Dorsolateral prefrontal cortex (tissue), 122 donors: ENCODE measurements at places on chromosomes 3 and 15.
A peak's percentile ranks its signal among the peaks of the same experiment; 100 is the strongest.

- no peak for DNase-seq
Measured at GRCh38 chr3:169842960-169843359, 26.8 kb downstream of the LRRC31 start.

- no peak for DNase-seq
Measured at GRCh38 chr3:58955308-58955707, 94.5 kb downstream of the CFAP20DC start.

GRCh38 chr15:89187986-89188514 lies 33.3 kb downstream of the RLBP1 start:
- DNase-seq, result peak; percentile 66

GRCh38 chr3:95319921-95320494 lies 1257.1 kb downstream of the NSUN3 start:
- no peak for DNase-seq

DNA sequence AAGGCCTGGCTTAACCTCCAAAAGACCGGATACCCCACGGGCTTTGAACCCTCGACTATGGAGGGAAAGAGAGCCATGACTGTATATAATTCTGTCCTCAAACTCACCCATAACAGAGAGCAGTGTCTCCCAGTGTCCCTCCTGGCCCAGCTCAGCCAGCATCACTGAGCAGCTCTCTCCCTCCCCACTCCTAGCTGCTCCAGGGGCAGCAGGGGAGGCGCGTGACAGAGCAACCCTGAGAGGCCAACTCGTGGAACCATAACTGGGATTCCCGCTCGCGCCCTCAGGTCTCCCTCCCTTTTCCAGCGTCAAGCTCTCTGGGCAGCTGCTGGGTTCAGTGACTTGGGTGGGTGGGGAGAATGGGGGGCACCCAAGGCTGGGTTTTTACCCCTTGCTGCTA lies 561 bp upstream of the CPLX3 start:
- no peak for DNase-seq

GRCh38 chr3:32571192-32571485 lies 481 bp upstream of the DYNC1LI1 start:
- DNase-seq, result no peak

GRCh38 chr15:85558848-85559247 lies 178.4 kb downstream of the AKAP13 start:
- DNase-seq, result no peak

GRCh38 chr3:56681984-56682461 lies 1.0 kb downstream of the TASOR start:
- peak; percentile 48 for DNase-seq

DNA sequence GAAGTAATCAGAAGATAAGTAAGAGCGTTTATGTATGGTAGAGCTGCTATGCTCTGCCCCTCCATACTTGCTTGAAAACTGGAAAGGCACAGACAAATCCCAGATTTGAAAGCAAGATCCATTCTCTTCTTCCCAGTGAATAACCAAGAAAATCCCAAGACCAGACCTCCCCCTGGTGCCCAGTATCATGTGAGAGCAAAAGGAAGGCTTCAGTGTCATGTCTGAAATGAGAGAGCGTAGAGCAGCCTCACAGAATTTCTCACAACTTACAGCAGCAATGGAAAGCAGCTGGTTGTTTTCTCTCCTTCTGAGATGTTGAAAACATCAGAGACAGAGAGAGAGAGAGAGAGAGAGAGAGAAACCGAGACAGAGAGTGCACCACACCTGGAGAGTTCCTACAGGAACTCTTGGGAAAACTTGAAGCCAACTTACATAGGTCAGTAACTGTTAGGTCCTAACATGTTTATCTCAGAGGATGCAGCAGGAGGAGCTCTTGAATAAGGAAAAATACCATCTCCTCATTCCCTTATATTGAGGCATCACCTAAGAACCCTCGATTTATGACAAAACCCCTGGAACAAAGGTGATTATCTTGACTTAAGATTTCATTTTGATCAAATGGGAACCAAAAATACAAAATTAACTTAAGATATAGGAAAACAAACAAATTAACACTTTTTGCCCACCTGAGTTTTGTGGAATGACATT lies 273.3 kb downstream of the NSUN3 start:
- DNase-seq, result no peak

- DNase-seq, result no peak
Measured at GRCh38 chr3:43171748-43172147, 65.9 kb upstream of the POMGNT2 start.

- no peak for DNase-seq
Measured at GRCh38 chr3:122416966-122417365, 1.1 kb upstream of the WDR5B start.

DNA sequence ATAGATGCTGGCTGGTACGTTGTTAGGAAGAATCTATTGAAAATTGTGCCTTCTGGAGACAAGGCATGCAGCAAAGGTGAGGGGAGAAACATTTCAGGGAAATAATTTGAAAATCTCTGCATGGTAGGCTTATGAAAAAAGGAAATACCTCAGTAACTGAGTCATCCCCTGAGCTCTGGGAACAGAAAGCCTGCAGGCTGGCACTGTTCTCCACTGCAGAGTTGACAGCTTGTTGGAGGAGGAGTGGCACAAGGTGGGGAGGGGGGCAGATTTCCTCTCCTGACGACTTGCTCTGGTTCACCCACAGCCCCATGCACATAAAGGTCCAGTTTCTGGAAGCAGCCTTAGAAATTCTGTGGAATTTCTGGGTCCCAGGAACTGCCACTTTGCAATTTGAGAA lies 179.4 kb downstream of the ABHD5 start:
- DNase-seq, result no peak

DNA sequence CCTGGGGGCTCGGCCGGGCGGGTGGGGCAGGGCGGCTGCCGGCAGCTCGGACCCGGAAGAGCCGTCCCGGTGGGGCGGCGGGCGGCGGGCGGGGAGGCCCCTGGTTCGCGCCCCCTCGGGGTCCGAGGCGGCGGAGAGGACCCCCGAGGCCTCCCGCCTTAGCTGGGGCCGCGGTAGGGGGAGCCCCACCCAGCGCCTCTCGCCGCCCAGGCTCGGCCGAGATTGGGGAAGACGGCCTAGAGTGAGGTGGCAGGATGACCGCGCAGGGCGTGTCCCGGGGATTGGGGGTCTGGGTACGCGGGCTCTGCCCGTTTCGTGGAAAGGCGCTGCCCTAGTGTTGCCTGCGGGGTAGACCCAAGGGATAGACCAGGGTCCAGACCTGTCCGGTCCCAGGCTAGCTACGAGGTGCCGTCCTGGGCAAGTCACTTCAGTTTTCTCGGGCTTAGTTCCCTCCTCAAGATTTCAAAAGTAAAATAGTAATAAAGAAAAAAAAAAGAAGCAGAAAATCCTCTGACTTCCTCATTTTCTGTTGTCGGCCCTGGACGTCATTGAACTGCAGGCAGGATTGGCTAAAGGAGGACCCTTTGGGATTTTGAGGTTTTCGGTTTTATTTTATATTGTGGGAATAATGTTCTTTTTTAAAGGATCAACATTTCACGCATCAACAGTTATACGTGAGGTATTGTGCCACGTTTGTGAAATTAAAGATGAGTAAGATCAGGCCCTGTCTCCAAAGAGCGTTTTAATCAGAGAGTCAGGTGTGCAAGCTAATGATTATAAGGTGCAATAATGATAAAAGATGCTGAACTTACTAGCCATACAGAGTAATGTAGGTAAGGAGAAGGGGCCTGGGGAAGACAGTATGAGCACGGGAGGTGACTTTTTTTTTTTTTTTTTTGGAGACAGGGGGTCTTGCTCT lies 679 bp downstream of the IQGAP1 start:
- peak; percentile 49 for DNase-seq

DNA sequence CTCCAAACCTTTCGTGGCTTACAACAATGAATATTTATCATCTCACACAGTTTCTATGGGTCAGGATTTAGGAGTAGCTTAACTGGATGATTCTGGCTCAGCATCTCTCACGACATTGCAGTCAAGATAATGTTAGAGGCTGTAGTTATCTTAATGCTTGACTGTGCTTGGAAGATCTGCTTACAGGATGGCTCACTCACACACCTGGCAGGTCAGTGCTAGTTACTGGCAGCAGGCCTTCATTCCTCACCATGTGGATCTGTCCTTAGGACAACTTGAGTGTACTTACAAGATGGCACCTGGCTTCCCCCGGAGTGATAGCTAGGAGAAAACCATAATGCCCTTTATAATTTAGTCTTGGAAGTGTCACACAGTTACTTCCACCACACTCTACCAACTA lies 32.8 kb upstream of the OXTR start:
- no peak for DNase-seq

- no peak for DNase-seq
Measured at GRCh38 chr3:145032791-145033190, 1061.2 kb downstream of the DIPK2A start.

DNA sequence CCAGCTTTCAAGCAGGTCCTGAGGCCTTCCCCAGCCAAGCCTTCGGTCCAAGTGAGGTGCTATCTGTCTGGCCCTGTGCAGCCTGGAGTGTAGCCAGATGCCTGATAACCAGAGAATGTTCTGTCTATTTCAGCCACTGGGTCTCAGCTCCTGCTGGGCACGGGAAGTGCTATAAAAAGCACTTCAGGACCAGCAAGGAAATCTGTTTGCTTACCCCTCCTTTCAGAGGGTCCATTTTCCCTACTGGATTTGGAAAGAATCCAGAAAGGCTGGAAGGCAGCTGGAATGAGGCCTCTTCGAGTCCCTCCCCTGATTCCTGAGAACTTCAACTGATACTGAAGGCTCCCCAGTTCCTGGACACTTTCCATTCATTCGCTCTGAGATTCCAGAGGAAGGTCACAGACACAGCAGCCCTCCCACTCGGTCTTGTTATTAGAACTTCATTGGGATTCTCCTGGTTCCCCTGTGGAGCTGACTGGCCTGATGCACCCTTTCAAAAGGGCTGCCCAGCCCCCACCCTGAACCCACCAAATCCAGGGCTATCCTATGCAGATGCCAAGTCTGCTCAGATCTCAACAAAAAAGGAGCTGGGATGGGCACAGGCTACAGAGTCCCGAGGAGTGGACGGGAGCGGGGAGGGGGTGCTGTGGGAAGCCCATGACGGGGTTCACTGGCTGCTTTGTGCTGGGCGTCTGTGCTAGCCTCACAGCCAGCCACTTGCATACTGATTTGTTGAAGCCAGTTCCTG lies 70.4 kb downstream of the UMPS start:
- DNase-seq, result no peak

DNA sequence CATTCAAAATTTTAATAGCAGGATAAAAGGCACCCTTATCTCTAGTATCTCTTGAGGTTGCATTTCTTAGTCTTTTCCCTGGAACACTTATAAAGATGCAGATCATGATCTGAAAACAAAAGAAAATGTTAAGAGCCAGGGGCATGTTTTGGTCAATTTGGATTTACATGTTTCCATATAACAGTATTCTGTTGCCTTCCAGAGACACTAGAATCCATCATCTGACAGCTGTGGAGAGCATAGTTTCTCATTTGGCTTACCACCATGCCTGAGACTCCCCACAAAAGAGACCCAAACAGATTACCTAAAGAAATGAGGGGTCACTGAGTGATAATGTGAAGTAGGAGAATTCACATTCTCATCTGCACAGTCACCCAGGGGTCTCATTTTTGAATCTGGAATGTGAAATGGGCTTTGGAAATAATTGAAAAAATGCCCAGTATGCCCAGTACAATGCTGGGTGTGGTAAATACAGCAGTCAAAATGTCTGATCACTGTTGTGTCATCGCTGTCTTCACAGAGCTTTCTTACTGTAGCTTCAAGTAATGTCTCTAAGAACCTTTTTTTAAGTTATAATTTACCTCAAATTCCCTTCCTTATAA lies 79.9 kb upstream of the ZBTB20 start:
- no peak for DNase-seq

GRCh38 chr3:27093771-27094170 lies 275.4 kb downstream of the NEK10 start:
- no peak for DNase-seq

GRCh38 chr3:42490243-42490642 lies 12.2 kb upstream of the VIPR1 start:
- no peak for DNase-seq

DNA sequence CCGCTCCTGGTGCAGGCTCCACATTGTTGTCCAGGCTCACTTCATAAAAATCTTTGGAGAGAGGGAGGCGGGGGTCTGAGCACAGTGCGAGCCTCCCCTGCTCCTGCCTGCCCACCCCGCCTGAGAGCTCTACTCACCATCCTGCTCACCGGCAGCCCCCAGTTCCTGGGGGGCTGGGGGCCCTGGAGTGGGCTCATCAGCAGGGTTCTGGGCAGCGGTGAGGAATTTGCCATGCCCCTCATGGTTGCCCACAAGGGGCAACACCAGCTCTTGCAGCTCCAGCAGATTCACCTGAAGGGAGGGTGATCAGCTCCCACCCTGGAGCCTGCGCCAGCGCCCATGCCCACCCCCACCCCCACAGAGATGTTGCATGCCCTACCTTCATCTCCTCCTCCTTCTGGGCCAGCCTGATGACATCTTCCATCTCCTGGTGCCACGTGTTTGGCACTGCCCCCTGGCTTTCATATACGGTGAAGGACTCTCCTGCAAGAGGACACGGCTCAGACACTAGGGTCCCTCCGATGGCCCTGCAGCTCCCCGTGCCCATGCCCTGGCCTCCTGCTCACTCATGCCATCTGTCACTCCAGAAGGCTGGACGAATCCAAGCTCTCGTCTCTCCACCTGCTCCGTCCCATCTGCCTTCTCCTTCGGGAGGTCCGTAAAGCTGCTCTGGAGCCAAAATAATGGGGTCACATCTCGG lies 162.1 kb downstream of the TBC1D2B start:
- DNase-seq, result no peak

DNA sequence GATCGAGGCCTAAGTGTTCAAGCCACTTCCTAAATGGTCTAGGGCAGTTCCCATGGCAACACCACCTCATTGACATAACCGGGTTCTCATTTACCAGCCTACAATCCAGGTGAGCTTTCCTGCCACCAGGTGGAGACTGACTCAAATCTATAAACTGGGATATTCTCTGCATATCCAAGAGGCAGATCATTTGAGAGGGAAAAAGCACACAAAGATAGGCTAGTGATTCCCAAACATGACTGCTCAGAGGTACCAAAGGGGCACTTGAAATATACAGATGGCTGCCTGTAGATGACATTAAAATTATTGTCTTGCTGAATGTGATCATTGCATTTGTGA lies 141.3 kb upstream of the PROK2 start:
- DNase-seq, result no peak

DNA sequence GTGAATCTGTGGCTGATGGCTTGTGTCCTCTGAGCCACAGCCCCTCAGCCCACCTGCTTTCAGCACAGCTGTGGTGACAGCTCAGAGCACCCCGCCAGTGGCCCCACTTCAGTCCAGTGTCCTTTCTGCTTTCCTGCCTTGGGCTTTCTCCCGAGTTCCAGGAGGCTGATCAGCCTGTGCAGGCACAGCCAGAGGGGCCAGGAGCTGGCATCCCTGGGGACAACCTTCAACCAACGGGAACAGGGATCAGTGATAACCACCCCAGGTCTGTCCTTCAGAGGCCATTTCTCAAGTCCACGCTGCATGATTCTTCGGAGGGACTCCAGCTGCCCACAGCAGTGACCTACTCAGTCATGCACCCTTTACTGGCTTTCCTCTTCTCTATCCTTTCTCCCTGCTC lies 166.6 kb downstream of the RAB11A start:
- DNase-seq, result no peak

GRCh38 chr15:62164396-62165103 lies 535 bp downstream of the C2CD4B start:
- peak; percentile 5 for DNase-seq

DNA sequence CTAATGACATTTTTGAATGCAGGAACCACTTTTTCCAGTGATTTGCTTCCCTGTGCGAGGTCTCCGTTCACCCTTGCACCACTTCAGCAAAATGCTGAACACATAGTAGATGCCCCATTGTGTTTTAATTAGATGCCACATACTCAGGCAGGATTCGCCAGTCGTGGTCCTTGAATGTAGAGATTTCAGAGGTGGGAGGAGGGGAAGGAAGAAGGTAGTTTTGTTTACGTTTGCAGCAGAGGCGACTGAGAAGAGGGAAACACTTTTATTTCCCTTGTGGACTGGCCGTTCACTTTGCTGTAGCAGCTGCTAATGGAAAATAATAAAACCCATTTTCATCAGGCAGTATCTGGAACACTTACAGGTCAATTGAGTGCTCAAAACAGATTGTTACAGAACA lies 262.8 kb upstream of the TBL1XR1 start:
- DNase-seq, result no peak
